ENCODE measurements at places on chromosomes 16 and 17.

DNA sequence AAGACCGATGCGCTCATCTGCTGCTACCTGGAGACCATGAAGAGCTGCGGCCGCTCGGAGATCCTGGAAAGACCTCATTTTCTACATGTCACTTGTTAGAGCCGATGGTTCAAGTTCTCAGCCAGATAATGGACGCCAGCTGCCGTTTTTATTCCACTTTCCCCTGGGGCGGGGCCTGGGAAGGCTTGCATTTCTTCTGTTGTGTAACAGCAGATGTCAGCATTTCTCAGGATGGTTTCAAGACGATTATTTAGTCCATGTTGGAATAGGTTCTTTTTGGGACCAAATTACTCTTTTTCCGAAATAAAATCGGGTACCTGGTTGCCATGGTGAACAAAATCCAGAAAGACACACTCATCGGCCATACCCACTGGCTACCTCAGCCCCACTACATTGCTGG is 1418.3 kb downstream of the CDH11 start:
- DNase-seq, result no peak

GRCh38 chr17:74391771-74392170 is 24.5 kb downstream of the GPR142 start:
- DNase-seq, result no peak

DNA sequence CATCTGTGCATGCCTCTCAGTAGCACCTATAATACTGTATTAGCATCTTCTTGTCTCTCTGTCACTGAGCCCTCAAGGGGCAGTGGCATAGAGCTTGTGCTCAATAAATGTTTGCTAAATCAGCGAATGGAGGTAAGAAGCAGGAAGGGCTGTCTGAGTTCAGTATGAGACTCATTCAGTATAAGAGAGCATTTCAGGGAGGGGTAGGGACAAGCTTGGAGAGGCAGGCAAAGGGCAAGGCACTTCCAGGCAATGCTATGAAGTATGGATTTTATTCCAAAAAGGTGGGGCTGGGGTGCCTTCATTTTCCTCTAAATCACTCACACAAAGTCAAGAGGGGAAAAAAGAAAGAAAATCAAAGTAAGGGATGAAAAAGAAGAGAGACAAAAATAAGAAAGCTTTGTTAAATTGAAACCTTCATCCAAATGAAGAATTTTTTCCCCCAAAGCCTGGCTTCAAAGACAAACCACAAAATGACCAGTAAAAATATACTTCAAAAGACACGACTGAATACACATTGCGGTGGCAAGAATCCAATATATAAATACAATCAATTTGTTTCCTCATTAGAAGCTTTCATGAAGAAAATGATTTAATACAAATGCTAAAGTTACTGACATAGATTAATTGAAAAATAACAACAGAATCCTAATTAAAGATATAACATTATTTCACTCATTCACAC is 51.2 kb downstream of the SKAP1 start:
- DNase-seq, result no peak

- DNase-seq, result no peak
Observed at GRCh38 chr16:73037331-73037745, 10.6 kb downstream of the ZFHX3 start.

- DNase-seq, result no peak
Observed at GRCh38 chr16:2739625-2740430, 12.6 kb upstream of the SRRM2 start.

DNA sequence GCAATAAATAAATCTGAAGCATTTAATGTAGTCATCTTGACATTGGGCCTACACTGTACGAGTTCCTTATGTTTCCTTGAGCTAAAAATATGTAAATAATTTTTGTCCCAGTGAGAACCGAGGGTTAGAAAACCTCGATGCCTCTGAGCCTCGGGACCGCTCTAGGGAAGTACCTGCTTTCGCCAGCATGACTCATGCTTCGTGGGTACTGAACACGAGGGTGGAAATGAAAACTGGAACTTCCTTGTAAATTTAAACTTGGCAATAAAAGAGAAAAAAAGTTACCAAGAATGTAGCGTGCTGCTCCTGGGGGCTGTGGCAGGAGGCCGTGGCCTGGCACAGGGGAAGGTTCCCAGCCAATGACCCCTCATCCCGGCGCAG is 74.1 kb downstream of the SOCS1 start:
- no peak for DNase-seq

DNA sequence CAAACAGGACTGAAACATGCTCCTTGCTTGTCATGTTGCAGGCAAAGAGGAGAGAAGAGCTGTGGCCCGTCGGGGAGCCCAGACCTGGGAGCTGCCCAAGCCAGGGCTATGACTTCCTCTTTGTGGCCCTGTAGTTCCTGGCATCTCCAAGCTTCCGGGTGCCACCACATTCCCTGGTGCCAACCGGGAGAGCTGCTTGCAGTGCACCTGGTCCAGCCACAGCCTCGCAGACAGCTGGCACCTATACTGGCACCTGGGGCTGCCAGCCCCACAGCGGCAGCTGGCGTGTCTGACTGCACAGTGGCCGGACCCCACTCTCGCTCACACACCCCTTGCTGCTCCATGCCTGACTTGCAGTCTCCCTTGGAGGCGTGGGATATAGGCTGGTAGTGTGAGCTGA is 37.1 kb upstream of the FOXJ1 start:
- DNase-seq, result no peak

DNA sequence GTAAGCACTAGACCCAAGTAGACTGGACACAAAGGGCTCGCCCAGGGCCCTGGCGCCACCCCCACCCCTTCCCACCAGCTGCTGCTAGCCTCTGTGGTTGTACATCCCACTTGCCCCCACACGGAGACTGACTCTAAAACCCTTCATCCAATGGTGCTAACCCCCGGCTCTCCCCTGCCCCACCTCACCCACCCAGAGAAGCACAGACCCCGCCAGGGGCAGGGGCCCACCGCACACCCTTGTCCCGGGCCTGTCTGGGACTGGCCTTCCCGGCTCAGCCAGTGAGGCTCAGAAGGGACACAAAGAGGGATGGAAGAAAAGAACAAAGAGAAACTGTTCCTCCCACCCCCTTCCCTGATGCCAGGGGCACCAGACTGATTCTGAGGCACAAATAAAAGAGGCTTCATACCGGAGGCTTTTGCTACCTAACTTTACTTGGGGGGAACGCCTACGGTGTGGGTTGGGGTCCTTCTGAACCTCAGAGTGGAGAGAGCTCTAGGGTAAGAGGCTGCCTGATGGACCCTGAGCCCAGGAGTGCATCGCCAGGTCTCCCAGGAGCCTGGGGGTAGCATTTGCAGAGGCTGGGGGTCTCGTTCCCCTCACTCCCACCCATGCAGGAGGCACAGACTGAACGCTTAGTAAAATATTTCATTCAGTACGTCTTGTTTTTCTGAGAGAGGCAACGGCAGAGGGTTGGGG is 8.2 kb downstream of the CORO6 start:
- no peak for DNase-seq

DNA sequence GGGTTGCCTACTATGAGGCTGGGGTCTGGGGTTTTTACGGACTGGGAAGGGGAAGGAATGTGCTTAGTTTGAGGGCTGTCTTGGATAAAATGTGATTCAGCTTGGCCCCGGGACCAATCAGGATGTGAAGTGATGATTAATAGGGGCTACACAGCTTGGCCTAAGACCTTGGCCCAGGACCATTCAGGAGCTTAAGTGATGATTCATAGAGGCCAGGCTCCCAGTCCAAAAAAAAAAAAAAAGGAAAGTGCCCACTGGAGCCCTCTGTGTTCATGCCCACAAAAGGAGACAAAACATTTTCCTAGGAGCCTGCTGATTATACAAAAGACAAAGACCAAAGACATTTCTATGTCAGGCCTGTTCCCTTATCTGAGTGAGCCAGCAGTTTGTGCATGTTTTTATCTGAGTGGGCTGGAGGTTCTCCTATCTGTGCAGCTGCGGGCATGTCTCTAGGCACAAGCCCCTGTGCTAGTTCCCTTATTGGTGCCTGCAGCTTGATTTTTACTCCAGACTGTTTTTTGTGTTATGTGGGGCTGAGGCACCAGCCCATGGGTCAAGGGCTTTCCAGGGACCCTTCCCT is 898.2 kb upstream of the GOT2 start:
- peak; percentile 6 for DNase-seq

DNA sequence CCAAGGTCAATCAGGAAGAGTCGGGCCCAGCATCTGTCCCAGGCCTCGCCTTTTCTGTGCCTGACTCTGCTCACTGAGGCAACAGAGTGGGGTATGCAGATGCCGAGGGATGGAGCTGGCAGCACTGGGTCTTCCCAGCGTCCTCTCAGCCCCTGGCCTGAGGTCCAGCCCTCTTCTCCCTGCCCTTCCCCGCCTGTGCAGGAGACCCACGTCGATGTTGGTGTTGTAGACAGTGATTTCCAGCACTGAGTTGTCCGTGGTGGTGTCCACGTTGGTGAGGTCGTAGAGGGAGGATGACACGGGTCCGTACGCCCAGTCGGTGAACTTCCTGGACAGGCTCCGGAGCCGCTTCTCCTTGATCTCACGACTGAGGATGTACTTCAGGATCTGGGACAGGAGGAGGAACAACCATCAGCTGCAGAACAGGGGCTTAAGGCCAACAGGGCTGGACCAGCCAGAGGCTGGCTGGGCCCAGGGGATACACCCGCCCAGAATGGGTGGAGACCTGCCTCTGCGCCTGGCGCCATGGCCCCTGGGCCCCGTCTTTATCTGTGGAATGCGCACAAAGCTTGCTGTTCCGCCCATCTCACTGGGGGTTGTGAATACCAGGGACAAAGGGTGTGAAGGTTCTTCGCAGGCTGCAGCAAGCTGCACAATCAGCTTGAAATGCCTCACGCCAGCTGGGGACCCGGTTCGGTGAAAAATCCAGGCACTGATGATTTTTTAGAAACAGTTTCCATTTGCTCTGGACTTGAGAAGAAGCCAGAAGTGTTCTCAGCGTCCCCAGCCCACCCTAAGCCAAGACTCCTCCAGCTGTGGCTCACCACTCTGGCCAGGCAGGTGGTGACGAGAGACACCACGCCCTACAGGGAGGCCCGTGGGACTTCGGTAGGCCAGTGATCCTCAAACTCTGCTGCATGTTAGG is 27.5 kb downstream of the TRPV3 start:
- peak; percentile 87 for DNase-seq

GRCh38 chr16:21184834-21185233 is 26.4 kb downstream of the LDAF1 start:
- DNase-seq, result no peak

DNA sequence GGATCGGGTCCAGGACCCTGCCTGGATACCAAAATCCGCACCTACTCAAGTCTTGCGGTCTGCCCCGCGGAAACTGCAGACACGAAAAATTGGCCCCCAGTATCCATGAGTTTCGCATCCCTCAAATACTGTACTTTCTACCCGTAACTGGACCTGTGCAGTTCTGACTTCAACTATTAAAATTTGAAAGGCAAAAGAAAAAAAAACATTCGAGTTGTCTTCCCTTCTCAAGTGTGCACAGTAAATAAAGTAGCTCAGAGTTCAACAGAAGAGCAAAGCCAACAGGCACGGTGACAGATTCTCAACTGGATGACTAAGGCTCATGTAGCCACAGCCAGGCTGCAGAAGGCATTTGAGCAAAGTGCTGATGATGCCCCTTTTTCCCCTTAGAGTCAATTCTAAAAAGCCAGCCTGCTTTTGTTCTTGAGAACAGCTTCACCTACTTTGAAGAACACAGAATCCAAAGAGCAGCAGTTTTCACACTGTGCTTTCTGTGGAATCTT is 32.5 kb downstream of the MARF1 start:
- no peak for DNase-seq

DNA sequence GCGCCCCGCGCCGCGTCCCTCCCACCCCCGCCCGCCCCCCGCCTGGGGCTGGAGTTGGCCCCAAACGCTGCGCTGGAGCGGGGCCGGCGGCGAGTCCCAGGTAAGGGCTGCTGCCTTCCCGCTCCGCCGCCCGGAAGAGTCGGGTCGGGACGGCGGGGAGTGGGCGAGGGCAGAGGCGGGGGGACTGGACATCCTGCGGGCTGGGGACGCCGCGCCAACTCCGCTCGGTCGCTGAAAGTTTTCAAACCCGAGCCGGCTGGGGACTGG is 469 bp downstream of the GPRC5C start:
- no peak for DNase-seq

GRCh38 chr16:55035029-55035428 is 104.4 kb downstream of the IRX5 start:
- DNase-seq, result no peak

- no peak for DNase-seq
Observed at GRCh38 chr17:61040666-61041065, 359.0 kb upstream of the TBX2 start.

GRCh38 chr16:51937771-51938170 is 609.2 kb downstream of the TOX3 start:
- DNase-seq, result no peak

DNA sequence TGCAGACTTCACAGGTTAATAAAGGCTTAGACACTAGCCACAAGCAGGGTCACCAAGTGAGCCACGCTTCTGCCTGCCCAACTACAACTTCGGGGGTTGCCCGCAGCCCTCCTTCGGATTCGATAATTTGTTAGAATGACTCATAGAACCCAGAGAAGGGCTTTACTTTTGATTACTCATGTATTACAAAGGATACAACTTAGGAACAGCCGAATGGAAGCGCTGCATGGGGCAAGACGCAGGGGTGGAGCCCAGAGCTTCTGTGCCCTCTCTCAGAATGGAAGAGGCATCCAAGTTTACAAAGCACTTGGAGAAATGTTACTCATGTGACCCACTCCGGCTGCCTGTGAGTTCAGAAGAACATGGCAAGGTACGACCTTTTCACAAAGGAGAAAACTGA is 7.5 kb upstream of the CDH5 start:
- no peak for DNase-seq

- DNase-seq, result no peak
Observed at GRCh38 chr17:28385406-28385805, 13.9 kb downstream of the SARM1 start.
